ENCODE measurements at places on chromosomes 4 and X. TPM values are rescaled to one million over a fixed set of nuclear protein-coding genes. Genes with fewer than 3 reads are reported as not detected.

DNA sequence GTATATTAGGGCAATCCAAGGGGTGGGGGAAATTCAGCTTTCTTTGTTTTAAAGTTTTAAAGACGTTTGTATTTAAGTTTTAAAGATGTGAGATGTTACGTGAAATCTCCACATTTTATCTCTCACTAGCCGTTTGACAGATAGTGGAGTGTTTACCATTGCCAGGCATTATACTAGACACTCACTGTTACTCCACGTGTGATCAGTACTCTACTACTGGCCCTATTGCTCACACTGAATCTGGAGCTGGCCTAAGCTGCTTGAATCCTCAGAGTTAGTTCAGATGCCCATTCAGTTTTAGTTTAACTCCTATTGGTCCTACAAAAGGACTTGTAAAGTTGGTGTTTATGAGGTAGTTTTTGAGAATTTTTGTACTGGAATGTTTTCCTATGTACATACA lies 4.5 kb downstream of the ADAD1 start:
- H3K36me3 ChIP-seq = no peaks in the 10 kb centered on the region
- no peak overlapping the region for H3K27ac ChIP-seq
- no peaks in the 10 kb centered on the region for H3K4me1 ChIP-seq
- no peak overlapping the region for H3K4me3 ChIP-seq
- DNase-seq = no peak

- no peak overlapping the region for H3K4me3 ChIP-seq
- no peaks in the 10 kb centered on the region for H3K27me3 ChIP-seq
Measured at GRCh38 chr4:38014421-38014852, 54.2 kb downstream of the PTTG2 start.

DNA sequence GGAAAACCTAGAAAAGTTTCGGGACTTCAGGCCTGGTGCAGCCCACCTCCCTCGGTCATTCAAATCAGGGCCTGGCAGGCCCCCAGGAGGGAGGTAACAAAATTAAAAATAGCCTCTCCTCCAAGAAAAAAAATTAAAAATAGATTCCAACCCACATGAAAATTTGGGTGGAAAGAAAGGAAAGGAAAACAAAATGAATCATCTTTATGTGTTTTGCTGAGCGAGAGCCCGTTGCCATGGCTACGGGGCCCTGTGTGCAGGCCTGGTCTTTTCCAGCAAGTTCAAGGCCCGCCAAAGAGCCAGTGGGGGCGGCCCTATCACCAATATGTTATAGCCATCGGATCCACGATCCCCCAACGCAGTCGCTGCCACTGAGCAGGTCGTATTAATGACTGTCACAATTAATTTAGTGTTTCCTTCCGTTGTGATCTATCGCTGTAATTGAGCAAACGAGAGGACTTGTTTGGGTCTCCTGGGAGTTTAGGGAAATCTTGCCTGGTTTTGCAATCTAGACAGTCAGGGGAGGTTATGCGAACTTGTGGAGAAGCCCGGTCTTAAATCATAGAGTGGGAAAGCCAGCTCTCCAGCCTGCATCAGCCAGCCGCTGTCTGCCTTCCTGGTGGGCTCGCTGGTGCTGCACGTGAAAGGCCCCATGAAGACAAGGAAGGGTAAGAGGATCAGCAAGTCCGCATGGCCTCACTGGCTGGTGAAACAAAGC lies 452.4 kb downstream of the BCOR start:
- no peaks in the 10 kb centered on the region for H3K4me1 ChIP-seq
- no peaks in the 10 kb centered on the region for H3K36me3 ChIP-seq
- no peak overlapping the region for H3K27ac ChIP-seq
- DNase-seq = no peak
- H3K27me3 ChIP-seq = no peaks in the 10 kb centered on the region
- no peak overlapping the region for H3K4me3 ChIP-seq

DNA sequence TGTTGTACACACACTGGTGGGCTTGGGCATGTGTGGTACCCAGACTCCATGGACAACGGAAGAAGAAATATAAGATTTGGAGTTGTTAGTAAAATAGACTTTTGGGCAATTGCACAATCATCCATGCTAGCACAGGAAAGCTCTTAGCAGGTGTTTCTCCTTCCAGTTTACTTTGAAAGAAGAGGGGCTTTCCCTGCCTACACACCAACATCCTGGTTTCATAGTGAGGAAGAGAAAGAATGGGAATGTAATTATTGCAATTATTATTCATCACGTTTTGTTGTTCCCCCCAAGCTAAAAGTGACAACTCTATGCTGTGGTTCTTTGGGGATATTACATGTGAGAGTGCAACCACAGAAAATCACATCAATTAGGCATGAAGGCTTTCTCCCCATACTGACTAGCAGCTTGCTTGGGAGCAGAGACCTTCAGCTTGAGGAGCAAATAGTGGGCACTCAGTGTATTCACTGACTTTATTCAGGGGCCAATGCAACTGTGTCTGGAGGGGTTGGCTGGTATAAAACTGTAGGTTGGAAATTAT lies 57.2 kb upstream of the PUDP start:
- H3K27me3 ChIP-seq = no peaks in the 10 kb centered on the region
- peak overlapping the region; percentile 44 for H3K27ac ChIP-seq

Gene HPSE
- total RNA-seq = 8.6 TPM

GRCh38 chrX:150334981-150335380 lies 28.1 kb upstream of the MAMLD1 start:
- H3K4me3 ChIP-seq = no peak overlapping the region
- no peak overlapping the region for H3K27ac ChIP-seq
- no peaks in the 10 kb centered on the region for H3K36me3 ChIP-seq
- H3K4me1 ChIP-seq = peaks cover 3% of the 10 kb centered on the region

Gene DHX15
- 178 TPM for total RNA-seq

- H3K4me3 ChIP-seq = peak overlapping the region; percentile 28
- H3K27me3 ChIP-seq = no peaks in the 10 kb centered on the region
- no peak for DNase-seq
- peaks cover 5% of the 10 kb centered on the region for H3K36me3 ChIP-seq
- no peak overlapping the region for H3K27ac ChIP-seq
Measured at GRCh38 chr4:7823416-7823824, 116.2 kb downstream of the AFAP1 start.

DNA sequence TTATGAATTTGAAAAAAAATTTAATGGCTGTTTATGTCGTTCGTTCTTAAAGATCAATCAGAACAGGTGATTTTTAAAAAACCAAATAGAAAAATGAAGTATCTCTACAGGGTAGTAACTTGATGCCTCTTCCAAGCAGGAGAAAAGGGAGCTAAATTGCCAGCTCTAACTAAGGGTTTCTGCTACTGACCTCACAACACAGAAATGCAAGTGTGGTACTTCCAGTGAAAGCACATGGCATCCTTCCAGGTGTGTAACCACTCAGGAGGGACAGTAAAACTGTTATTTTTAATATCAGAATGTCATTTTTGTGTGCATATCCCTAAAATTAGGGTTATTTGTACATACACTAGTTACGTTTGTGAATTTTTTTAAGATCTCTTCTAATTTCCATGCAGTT lies 116.8 kb upstream of the ZCCHC13 start:
- DNase-seq = no peak
- no peak overlapping the region for H3K4me3 ChIP-seq
- no peak overlapping the region for H3K27ac ChIP-seq
- H3K27me3 ChIP-seq = no peaks in the 10 kb centered on the region

GRCh38 chr4:8534611-8535010 lies 45.6 kb upstream of the GPR78 start:
- peaks cover 5% of the 10 kb centered on the region for H3K4me1 ChIP-seq
- H3K4me3 ChIP-seq = no peak overlapping the region
- H3K36me3 ChIP-seq = no peaks in the 10 kb centered on the region
- DNase-seq = no peak

Gene GAR1
- total RNA-seq = 11.1 TPM

GRCh38 chr4:39975488-39976089 lies 2.1 kb downstream of the PDS5A start:
- peaks cover 35% of the 10 kb centered on the region for H3K4me1 ChIP-seq
- H3K27me3 ChIP-seq = no peaks in the 10 kb centered on the region
- peak overlapping the region; percentile 87 for H3K4me3 ChIP-seq
- no peak for DNase-seq
- peak overlapping the region; percentile 88 for H3K27ac ChIP-seq
- peaks cover 2% of the 10 kb centered on the region for H3K36me3 ChIP-seq

Gene PCDH18
- total RNA-seq = 0.05 TPM
